Caudate nucleus (tissue), 63 donors: ENCODE measurements at places on chromosomes 12 and 14.

DNA sequence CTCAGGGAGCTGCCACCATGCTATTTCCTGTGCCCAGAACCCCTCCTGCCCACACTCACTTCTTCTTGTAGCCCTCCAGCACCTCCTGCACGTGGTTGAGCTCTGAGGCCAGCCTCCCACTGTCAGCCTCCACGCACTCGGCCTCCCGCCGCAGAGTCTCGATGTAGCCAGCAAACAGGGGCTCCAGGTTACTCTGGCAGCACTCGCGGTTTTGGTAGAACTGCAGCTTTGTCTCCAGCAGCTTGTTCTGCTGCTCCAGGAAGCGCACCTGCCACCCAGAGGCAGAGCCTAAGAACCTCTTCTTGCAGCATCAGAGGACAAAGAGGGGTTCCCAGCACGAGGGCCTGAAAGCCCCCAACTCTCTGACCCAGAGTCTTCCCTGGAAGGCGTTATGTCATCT is 2.1 kb downstream of the KRT83 start:
- no peak for DNase-seq

DNA sequence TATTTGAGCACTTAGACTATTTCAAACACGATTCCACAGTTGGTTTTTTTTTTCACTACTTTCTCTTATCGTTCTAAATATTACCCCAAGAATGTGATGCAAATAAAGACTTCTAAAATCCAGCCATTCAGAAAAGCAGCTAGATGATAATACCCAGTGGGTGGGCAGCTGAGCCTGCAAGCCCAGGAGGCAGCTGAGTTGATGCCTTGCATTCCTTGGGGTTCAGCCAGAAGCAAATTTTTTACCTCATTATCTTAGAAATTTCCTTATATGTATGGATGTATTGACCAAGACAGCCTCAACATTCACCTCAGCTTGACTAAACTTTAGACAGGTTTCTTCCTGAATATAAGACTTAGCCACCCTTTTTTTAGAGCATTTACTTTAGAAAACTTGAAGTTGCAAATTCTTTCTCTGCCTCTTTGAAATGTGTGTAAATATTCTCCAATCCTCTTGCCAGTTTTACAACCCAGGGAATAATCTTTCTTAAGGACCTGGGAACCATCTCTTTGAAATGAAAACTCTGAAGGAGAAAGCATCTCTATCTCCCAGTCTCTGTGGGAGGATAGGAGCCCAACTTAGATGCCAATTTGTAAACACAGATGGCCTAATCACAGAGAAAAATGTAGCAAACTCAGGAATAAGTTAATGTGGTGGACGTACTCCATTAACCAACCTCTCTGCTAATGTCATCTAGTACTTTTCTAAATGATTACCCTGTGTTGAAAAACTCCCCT is 52.2 kb upstream of the ANP32D start:
- DNase-seq, result no peak

GRCh38 chr12:21718403-21718802 is 56.1 kb downstream of the KCNJ8 start:
- DNase-seq, result no peak

- DNase-seq, result no peak
Observed at GRCh38 chr12:122483969-122484368, 16.8 kb downstream of the ZCCHC8 start.

DNA sequence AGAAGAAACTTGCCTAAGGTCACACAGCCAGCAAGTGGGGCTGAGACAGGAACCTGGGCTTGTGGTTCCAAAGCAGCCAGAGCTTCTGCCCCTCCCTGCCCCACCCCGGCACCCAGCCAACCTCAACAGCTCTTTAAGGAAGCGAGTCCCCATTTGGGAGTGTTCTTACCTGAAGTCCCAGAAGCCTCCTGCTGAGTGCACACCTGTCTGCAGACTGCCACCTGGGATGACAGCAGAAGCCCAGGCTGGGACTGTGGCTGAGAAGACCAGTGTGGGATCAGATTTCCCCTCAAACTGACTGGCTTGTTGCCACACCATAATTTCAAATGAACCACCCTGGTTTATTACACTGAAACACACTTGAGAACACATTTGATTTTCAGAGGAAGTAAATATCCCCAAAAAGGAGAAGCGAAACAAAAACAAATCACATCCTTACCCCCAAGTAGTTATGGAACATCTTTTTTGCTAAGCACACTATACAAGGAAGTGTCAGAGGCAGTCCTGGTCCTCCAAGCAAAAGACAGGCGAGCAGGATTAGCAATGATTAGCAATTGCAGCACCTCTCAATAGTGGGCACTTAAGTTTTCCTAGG is 6.3 kb upstream of the RIN3 start:
- no peak for DNase-seq
